H1 (cell line): ENCODE measurements at places on chromosomes 5 and 9.

GRCh38 chr5:2353211-2353610 is 398.3 kb downstream of the IRX2 start:
- DNase-seq = no peak

DNA sequence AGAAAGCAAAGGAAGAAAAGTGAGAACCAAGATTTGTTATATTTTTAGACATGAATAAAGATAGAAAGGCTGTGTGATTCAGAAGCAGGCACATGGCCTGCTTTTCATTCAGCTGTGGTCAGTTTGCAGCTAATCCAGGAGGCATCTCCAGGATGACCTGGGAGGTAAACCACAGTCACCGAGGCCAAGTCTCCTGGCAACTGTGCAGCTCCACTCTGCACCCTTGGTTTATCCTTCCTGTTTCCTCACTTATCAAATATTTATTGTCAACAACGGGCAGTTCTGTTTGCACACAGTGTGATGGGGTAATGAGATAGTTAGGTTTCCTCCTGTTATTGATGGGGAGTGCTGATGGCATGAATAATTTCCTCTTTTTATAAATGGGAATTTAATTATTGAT is 243.0 kb downstream of the PSAT1 start:
- DNase-seq = no peak

DNA sequence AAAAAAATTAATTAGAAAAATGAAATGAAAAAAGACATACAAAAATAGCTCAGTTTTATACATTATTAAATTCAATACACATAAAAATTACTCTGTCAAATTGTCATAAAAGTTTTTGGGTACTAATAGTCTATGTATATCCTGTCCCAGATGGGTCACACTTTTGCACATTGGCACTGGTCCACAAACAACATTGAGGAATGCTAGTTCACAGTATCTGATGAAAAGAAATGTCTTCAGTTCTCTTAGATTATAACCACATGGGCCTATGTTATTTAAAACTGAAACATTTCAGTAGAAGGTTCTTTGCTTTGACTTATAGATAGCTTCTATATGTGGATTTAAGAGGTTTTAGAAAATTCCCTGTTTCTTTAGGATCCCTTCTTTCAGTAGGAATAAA is 39.8 kb downstream of the LNPEP start:
- no peak for DNase-seq

DNA sequence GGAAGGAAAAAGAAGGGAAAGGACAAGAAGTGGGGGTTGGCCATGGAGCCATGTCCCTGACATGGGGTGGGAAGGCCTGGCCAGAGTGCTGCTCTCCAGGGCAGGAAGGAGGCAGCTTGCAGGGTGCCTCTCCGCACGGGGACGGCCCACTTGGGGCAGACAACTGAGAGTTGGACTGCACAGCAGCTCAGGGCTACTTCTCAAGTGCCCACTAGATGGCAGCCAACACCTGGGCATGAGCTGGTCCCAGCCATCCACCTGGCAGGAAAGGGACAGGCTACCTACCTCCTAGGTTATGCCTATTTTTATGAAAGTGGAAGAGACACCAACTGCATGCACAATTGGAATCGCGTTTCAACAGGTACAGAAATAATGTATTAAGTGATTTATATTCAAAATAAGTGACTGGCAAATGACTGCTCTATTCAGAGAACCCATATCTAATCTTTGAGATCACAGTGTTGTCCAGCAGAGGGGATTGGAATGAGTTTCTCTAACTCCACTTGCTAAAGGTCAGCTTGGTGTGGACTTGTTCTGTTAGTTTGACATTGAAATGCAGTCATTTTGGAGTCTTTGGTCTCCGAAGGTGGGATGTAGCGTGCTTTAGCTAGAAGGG is 113.4 kb downstream of the SYK start:
- DNase-seq = peak; percentile 79

DNA sequence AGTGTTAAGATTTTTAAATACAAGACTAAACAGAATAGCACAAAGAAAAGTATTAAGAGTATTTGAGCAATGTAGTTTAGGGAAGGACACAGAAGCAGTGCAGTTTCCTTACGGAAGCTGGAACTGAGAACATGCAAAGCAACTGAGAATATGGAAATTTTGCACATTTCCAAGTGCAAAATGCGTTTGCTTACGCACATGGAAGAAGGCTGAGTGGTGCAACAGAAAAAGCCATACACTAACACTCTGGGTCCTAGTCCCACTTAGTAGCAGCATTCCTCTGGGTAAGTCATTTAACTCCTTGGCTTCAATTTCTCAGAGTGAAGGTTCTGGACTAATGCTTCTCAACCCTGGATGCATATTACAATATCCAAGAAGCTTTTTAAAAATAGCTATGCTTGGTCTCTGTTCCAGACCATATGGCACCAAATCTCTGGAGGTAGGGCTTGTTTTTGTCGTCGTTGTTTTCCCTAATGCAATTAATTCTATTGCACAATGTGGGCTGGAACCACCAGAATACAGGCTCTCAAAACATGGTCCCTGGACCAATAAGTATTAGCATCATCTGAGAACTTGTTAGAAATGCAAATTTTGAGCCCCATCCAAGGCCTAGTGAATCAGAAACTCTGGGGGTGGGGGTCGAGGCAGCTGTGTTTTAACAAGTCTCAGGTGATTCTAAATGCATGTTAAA is 65.2 kb upstream of the DEPDC1B start:
- no peak for DNase-seq

- no peak for DNase-seq
These were observed 59.6 kb downstream of the ACTBL2 start for GRCh38 chr5:57422993-57423392.

GRCh38 chr5:170585273-170585948 is 81.6 kb downstream of the KCNIP1 start:
- no peak for DNase-seq

DNA sequence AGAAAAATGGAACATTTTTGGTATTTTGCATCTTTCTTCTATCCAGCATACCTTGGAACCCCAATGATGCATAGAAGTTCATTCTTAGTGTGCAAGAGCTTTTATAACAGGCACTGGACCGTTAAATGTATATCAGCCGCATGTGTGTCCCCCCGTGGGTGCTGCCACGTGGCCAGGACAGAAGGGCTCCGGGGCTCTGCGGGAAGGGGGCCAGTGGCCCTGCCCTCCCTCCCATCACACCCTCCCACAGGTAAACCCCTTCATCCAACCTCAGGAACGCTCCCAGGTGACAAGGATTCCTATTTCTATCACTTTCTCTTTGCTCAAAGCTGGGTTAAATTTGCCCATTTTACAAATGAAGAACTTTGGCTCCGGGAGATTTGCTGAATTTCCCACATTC is 393.4 kb upstream of the IRX4 start:
- no peak for DNase-seq

GRCh38 chr5:121737120-121737519 is 114.6 kb upstream of the FTMT start:
- no peak for DNase-seq

DNA sequence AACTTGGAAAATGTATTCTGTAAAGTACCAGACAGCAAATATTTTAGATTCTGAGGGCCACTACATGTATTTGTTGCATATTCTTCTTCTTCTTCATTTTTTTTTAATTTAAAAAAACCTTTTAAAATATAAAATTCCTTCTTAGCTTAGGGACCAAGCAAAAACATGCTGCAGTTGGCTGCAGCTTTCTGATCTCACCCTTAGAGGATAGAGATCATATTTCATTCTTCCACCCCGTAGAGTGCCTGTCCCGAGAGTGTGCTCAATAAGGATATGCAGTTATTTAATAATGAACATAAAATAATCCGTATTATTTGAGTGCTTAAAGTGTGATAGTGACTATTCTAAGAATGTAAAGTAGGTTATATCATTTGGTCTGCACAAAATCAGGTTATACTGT is 204.2 kb upstream of the CD180 start:
- no peak for DNase-seq

GRCh38 chr5:92562065-92562464 is 1019.0 kb downstream of the NR2F1-AS1 start:
- DNase-seq = no peak

DNA sequence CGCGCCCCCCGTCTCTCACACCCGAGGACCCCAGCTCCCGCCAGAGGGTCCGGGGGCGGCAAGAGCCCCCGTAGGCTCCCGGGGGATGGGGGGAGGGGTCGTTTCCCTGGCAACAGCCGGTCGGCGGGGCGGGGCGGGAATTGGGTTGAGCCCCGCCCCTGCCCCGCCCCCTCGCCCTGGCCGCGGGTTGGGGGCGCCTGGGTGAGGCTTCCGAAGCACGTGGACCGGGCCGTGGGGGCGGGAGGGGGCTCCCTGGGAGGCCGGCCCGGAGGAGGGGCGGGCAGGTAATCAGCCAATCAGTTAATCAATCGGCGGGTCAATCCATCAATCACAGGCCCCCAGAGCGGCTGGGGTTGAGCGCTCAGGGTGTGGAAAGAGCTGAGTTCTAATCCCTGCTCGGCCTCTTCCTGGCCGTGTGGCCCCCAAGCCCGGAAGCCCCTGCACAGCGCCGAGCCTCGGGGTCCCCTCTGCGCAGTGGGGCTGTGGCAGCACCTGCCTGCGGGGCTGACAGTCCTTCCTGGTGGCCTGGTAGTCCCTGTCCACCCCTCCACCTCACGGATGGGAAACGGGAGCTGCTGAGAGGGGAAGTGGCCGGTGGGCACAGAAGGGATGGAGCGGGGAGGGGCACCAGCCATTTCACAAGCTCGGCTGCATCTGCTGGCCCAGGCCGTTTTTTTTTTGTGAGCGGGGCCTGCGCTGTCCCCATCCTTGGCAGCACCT is 174.2 kb upstream of the IER5L start:
- DNase-seq = peak; percentile 93

GRCh38 chr9:90607701-90608516 is 34.7 kb downstream of the DIRAS2 start:
- DNase-seq = no peak

- DNase-seq = no peak
These were observed 232.5 kb downstream of the SPATA31A1 start for GRCh38 chr9:39587844-39588499.

- DNase-seq = no peak
These were observed 10.1 kb upstream of the NRARP start for GRCh38 chr9:137311986-137312851.

- no peak for DNase-seq
These were observed 28.8 kb downstream of the NTRK2 start for GRCh38 chr9:84698323-84698722.

- DNase-seq = no peak
These were observed 227.3 kb upstream of the DAPK1 start for GRCh38 chr9:87270221-87270847.

- no peak for DNase-seq
These were observed 39.3 kb upstream of the TNC start for GRCh38 chr9:115157245-115157674.

DNA sequence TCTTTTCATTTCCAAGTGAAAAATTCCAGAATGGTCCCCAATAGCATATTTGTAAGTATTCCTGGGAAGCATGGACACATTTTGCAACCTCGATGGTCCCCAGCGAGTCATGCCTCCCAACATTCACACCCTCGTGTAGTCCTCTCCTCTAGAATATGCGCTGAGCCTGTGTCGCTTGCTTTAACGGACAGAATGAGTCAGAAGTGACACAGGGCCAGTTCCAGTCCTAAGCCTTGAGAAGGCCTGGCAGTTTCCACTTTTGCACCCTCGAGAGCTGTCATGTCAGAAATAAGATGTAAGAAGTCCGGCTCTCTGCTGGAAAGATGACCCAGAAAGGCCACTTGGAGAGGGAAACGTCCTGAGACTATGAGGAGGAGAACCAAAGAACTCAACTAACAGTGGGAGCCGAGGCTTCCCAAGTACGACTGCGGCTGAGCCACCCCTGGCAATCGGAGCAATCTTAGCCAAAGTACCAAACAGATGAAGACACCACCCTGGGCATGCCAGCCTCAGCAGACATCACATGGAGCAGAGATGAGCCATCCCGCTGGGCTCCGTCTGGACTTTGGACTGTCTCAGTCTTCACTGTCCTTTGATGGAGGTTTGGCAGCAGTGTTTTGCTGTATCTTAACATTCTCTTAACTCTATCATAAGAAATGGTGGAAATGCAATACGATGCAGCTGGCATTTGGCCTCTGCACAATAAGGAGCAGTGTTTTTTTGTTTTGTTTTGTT is 42.6 kb upstream of the GFPT2 start:
- no peak for DNase-seq

DNA sequence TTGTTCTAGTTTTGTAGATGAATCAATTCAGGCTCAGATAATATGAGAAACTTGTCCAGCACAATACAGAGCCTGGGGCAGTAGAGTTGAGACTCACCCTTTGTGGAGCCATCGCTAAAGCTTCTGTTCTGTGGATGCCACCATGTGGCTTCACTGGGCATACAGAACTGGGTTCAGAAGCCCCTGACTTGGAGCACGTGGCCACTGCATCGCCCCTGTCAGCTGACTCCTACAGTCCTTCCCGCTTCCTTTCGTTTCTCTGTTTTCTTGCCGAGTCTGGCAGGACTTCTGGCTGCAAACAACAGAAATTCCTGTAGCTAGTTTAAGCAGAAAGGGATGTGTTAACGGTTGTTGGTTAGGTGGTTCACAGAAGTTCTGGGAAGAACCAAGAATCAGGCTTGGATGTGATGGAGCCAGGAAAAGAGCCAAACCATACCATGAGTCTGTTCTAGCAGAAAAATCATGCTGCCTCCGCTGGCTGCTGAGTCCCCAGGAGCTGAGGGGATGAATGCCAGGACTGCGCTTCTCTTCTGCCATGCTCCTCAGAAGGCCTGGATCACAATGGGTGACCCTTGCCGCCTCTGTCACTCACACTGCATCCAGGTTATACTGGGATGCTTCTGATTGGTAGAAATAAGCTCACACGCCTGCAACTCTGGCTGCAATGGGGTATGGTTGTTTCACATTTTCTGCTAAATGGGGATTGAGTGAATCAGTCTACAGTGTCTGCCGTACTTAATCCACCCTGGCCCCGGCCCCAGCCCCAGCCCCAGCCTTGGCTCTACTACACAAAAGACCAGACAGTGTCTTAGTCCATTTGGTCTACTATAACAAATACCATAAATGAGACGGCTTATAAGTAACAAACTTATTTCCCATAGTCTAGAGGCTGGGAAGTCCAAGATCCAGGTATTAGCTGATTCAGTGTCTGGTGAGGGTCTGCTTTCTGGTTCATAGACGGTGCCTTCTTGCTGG is 262.5 kb downstream of the GOLPH3 start:
- no peak for DNase-seq

DNA sequence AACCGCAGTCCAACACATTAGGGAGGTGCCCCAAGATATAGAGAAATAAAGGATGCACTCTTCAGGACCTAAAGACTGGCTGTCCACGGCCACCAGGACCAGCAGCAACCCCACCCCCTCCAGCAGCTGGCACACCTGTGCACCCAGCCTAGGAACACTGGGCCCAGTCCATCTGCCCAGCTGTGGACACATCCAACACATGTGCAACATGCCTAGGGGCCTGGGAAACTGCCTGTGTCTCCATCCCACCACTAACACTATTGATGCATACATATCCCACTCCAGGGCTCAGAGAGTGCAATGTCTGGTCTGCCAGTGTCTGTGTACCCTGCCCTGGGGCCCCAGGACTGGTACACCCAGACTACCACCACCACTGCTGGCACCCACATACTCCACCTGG is 1781.3 kb downstream of the MAT2B start:
- DNase-seq = no peak
